Activated CD4-positive, alpha-beta T cell treated with anti-CD3 and anti-CD28 coated beads for 24 hours (primary cell): ENCODE measurements at places on chromosomes 5 and 9.
A peak's percentile ranks its signal among the peaks of the same experiment; 100 is the strongest.

GRCh38 chr5:132496191-132496630, 5.6 kb upstream of the IRF1 start:
- DNase-seq: peak; percentile 76

- no peak for DNase-seq
Observed at GRCh38 chr5:86917117-86917579, 299.4 kb downstream of the COX7C start.

GRCh38 chr5:1208743-1209488, 7.5 kb downstream of the SLC6A19 start:
- DNase-seq: no peak

DNA sequence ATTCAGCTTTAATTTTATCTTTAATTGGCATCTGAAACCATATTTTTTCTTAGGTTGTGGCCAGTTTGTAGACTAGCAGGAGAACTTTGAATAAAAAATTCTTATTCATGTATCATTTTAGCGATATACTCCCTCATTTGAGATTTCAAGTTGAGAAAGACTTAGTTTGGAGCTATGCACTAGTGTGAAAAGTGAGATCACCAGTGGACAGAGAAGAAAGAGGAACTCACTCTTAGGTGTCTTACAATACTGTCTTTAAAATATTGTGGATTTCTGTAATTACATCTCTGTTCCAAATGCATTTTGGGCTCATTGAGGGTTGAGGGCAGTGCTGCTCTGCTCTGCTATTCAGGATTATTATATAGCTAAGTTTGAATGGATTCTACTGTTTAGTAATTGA, 54.7 kb downstream of the NAA35 start:
- DNase-seq: no peak
